ENCODE measurements at places on chromosomes 7 and 10. TPM values are rescaled to one million over a fixed set of nuclear protein-coding genes. Genes with fewer than 3 reads are reported as not detected.

The ACHE gene
- total RNA-seq: 2.2 TPM

The TEX47 gene
- not detected for total RNA-seq

The SFRP4 gene
- 1.7 TPM for total RNA-seq

The DNAJB12 gene
- total RNA-seq: 30.1 TPM

The OR13A1 gene
- total RNA-seq: not detected

The MCM10 gene
- 6.0 TPM for total RNA-seq

The C10orf105 gene
- not detected for total RNA-seq

The NUP42 gene
- 19.8 TPM for total RNA-seq

The PAOX gene
- total RNA-seq: 12.1 TPM

The TNS3 gene
- 27.5 TPM for total RNA-seq

The OR6V1 gene
- total RNA-seq: not detected

The CTAGE4 gene
- 2.0 TPM for total RNA-seq

The FAM25C gene
- total RNA-seq: not detected

The GPR26 gene
- total RNA-seq: not detected

The ANKRD1 gene
- total RNA-seq: 2.6 TPM
